NCI-H2081 treated with DMSO at 0.1 percent for 48 hours (cell line): ENCODE measurements at places on chromosomes 1 and 21.

- no peak for DNase-seq
Observed at GRCh38 chr1:228894442-228894989, 159.2 kb downstream of the RHOU start.

- DNase-seq = no peak
Observed at GRCh38 chr21:45873418-45873817, 108.2 kb upstream of the COL6A1 start.

DNA sequence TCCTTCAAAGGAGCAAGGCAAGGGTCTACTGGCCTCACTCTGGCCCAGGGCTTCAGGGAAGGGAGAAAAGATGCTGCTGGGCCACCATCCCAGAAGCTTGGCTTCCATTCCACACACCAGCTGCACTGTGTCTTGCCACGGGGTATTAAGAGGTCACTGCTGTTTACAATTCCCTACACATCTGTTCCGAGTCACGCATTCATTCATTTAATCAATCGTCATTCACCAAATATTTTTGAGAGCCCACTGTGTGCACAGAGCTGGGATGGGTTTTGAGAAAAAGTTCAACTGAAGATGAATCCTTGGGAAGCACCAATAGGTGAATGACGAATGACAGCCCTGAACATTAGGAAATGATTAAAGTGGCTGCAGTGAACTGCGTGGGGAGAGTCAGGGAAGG lies 101.7 kb downstream of the NAV1 start:
- DNase-seq = no peak

DNA sequence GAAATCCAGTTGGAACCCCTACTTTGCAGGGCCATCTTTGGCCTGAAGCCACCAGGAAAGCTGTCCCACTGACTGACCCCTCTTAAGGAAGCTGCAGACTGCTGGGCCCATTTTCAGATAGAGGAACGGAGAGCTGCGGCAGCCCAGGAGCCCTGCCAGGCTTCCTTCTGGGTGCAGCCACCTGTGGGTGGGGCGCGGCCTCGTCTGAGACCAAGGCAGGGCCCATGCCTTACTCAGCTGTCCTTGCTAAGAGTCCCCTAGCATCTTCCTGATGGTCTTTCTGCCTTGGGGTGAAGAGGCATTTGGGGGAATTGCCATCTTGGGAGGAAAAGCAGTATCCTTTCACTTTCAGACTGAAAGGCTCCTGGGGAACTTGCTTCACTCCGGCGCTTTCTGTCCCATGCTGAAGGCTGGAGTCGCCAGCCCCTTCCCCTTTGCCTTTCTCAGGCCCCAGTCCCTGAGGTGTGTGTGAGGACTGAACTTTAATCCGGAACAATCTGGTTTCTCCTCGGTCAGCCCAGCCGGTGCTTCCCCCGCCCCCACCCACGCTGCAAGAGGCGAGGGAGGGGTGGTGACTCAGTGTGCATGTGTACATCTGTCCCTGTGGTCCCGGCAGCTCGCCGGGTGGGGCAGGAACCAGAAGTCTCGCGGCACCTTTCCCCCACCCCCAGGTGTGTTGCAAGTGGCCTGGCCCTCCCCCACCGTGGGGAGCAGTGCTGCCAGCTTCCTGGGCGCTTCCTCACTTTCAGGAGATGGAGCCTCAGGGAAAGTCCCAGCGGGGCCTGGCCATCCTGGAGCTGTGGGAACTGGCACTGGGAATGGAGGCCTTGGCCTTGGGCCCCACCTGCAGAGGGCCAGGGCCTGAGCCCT lies 5.1 kb downstream of the ZC3H12A start:
- no peak for DNase-seq

GRCh38 chr1:107936498-107937481 lies 28.2 kb downstream of the VAV3 start:
- DNase-seq = no peak

- DNase-seq = no peak
Observed at GRCh38 chr1:117104986-117105385, 16.6 kb downstream of the TRIM45 start.

- no peak for DNase-seq
Observed at GRCh38 chr1:112717263-112717873, 2.2 kb upstream of the PPM1J start.

DNA sequence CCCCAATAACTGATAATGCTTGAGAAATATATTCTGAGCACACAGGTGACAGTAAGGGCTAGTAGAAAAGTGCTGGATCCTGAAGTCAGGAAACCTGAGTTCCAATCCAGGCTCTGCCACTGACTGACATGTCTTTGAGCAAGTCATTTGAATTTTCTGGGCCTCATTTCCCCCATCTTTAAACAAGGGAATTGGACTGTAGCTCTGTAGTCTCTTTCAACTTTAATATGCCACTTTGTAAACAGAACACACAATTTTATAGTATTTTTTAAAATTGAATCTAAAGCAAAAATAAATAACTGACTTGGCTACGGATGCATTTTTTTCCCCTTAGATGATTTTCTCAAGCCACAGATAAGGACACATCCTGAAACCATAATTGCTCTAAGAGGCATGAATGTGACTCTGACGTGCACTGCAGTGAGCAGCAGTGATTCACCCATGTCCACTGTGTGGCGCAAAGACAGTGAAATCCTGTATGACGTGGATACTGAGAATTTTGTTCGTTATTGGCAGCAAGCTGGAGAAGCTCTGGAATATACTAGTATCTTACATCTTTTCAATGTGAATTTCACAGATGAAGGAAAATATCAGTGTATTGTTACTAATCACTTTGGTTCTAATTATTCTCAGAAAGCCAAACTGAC lies 37.0 kb downstream of the LRIG2 start:
- DNase-seq = no peak

GRCh38 chr1:12496154-12496961 lies 121.7 kb downstream of the DHRS3 start:
- DNase-seq = no peak

DNA sequence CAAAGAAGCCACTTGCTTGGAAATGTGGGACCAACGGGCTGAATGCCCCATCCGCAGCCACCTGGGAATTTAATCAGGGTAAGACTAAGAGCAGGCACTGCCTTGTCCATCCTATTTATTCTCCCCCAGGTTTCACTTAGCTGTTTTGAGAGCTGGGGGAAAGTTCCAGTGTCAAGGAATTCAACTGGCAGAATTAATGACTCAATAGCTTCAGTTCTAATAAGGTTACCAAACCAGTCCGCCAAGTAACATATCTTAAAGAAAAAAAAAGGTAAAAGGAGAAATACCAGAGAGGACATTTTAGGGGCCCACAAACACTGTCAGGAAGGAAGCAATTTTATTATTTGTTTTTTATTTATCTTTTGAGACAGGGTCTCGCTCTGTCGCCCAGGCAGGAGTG lies 157.6 kb upstream of the SOD1 start:
- DNase-seq = no peak

- DNase-seq = no peak
Observed at GRCh38 chr1:47813970-47814369, 183.2 kb downstream of the TRABD2B start.

- no peak for DNase-seq
Observed at GRCh38 chr1:220772846-220773245, 13.9 kb upstream of the MTARC1 start.

DNA sequence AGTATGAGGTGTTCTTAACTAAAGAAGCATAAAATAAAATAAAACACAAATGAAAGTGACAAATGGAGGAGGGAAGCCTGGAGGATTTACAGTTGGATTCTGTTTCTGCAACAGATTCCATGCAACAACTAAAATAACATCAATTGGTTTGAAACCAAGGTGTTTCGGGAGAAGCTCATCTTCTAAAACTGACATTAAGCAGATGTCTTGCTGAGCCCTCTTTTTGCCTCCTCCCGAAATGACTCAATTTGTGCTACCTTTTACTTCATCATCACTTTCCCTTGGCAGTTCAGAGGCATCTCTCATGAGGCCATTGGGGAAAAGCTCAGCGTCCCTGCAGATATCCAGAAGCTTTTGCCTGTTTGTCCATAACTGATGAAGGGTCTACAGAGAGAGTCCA lies 121.6 kb upstream of the ADAR start:
- no peak for DNase-seq

DNA sequence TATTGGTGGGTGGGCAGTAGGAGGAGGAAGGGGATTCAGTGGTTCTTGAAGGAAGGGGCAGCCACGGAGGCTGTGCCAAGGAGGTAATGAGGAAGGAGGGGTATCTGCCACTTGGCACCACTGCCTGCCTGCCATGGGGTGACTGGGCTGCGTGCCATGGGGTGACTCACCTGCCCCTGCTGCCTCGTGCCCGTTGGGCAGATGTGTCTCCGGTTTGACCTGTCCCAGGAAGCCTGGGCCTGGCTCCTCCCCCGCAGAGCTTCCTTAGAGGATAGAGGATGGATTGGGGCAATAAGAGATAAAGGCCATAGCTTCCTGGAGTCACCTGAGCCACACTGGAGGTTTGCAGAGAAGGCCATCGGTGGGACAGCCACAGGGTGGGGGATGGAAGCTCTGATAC lies 1.7 kb downstream of the PADI3 start:
- DNase-seq = no peak

DNA sequence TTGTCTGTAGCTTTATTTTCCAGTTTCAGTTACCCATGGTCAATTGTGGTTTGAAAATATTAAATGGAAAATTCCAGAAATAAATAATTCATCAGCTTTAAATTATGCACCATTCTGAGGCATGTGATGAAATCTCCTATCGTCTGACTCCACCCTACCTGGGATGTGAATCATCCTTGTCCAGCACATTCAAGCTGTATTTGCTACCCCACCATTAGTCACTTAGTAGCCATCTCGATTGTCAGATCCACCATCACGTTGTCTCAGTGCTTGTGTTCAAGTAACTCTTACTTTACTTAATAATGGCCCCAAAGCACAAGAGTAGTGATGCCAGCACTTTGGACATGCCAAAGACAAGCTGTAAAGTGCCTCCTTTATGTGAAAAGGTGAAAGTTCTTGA lies 4.0 kb downstream of the STPG1 start:
- no peak for DNase-seq

DNA sequence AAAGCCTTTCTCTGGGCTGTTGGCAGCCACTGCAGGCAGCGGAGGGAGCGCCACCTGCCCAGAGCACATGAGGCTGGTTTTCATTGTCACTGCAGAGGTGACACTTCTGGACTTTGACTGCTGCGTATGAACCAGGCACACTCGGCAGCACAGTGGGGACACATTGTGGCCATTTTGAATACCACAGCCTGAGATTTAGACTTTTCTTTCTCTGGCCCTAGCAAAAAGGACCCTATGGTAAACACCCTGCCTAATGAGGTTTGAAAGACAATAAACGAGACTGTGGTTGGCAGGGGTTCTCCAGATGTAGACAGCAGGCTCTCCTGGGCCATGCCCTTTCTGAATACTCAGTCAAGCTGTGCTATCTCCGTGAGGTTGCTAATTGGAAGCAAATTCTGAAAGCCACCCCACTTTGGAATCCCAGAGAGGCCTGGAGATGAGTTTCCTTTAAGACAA lies 12.0 kb upstream of the KCNE2 start:
- peak; percentile 46 for DNase-seq

GRCh38 chr1:155871390-155871789 lies 12.0 kb downstream of the SYT11 start:
- DNase-seq = peak; percentile 21

GRCh38 chr1:17891205-17892110 lies 136.3 kb downstream of the ACTL8 start:
- no peak for DNase-seq

DNA sequence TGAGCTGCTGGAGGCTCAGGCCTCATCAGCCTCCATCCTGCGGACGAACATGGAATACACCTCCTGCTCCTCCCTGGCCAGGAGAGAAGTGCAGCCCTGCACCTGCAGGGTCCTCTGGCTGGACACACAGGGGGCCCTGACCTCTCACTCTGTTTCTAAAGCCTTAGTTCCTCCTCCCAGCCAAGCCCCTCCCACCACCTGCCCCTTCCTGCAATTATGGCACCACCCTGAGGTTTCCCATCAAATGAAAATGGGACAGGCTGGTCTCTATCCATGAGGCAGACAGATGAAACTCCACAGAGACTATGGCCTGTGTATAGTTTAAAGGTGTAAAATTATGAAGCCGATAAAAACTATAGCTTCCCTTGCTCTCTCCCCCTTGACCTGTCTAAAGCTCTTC lies 42.6 kb downstream of the CACNA1S start:
- DNase-seq = no peak

GRCh38 chr1:16117369-16117768 lies 38.5 kb downstream of the EPHA2 start:
- DNase-seq = no peak

DNA sequence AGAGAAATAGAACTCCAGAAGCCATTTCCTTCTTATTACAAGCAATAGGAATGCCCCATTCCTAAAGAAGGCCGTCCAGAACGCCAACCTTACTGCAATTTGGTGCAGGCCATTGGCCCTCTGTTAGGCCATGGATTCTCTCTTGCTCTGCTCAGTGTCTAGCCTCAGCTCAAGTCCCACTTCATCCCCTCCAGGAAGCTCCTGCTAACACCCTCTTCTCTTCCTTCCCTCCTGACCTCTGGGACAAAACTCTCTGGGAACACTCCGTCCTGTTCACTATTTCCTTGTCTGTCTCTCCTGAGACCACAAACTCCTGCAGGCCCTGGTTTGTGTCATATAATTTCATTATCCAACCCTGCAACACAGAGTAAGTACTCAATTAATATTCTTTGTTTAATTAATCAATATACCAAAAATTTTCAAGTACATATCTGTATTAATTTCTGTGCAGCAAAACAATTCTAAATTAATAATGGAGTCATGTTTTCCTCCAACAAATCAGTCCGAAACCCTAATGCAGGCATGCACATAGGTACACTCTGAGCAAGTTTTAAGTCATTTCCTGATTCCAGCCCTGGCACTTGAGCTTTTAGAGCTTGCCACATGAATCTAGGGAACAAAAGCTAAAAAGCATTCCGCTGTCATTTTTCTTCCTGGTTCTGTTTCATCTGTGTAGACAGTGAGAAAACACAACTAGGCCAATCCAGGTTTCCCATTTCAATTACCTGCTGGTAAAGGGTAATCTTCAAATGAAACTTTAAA lies 245.3 kb downstream of the SETD4 start:
- no peak for DNase-seq

GRCh38 chr21:36627242-36627641 lies 71.7 kb upstream of the SIM2 start:
- DNase-seq = no peak
